ENCODE measurements at places on chromosomes 4 and X. TPM values are rescaled to one million over a fixed set of nuclear protein-coding genes. Genes with fewer than 3 reads are reported as not detected.

DNA sequence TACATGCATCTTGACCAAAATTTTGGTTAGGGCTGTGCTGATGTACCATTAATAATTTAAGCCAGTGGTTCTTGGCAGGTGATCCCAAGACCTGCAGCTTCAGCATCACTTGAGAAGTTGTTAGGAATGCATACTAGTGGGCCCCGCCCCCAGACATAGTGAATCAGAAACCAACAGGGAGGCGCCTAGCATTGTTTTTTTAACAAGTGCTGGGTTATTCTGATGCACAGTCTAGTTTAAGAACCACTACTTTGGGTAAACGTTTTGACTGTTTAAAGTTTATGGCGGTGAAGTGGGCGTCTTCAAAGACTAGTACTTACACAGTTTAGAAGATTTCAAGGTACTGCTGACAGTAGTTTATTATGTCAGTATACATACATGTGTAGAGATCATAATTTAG lies 23.6 kb downstream of the FAM199X start:
- H3K27me3 ChIP-seq, result no peaks in the 10 kb centered on the region
- H3K27ac ChIP-seq, result no peak overlapping the region
- no peak for DNase-seq
- peaks cover 50% of the 10 kb centered on the region for H3K36me3 ChIP-seq
- H3K4me3 ChIP-seq, result no peak overlapping the region
- no peaks in the 10 kb centered on the region for H3K4me1 ChIP-seq

GRCh38 chr4:46852800-46853199 lies 56.2 kb downstream of the COX7B2 start:
- H3K27ac ChIP-seq, result no peak overlapping the region
- H3K36me3 ChIP-seq, result no peaks in the 10 kb centered on the region
- H3K4me1 ChIP-seq, result no peaks in the 10 kb centered on the region
- no peak for DNase-seq

The ITGB1BP2 gene
- 1.4 TPM for total RNA-seq

GRCh38 chr4:15690020-15690809 lies 8.6 kb downstream of the FAM200B start:
- DNase-seq, result no peak
- H3K4me1 ChIP-seq, result no peaks in the 10 kb centered on the region
- no peak overlapping the region for H3K4me3 ChIP-seq

- H3K4me1 ChIP-seq, result peaks cover 3% of the 10 kb centered on the region
- no peaks in the 10 kb centered on the region for H3K27me3 ChIP-seq
- no peak for DNase-seq
Observed at GRCh38 chr4:100165809-100166208, 24.5 kb downstream of the DDIT4L start.

DNA sequence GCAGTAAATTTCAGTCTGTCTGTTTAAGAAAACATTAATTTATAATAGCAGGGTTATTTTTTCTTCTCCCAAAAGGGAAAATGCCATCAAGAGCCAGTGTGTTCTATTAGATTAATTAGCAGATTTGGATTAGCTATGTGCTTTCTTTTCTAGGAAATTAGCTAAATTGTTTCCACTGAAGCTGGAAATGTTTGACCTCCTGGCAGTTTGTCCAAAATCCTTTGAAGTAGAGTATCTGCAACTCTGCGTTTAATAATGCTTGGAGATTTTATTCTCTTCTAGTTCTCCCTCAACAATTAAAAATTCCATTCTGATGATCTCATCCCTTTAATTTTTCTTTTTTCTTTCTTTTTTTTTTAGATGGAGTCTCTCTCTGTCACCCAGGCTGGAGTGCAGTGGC lies 27.1 kb upstream of the HOPX start:
- H3K4me1 ChIP-seq, result no peaks in the 10 kb centered on the region
- H3K4me3 ChIP-seq, result no peak overlapping the region
- no peak overlapping the region for H3K27ac ChIP-seq
- peaks cover 2% of the 10 kb centered on the region for H3K27me3 ChIP-seq

The GRPR gene
- not detected for total RNA-seq

DNA sequence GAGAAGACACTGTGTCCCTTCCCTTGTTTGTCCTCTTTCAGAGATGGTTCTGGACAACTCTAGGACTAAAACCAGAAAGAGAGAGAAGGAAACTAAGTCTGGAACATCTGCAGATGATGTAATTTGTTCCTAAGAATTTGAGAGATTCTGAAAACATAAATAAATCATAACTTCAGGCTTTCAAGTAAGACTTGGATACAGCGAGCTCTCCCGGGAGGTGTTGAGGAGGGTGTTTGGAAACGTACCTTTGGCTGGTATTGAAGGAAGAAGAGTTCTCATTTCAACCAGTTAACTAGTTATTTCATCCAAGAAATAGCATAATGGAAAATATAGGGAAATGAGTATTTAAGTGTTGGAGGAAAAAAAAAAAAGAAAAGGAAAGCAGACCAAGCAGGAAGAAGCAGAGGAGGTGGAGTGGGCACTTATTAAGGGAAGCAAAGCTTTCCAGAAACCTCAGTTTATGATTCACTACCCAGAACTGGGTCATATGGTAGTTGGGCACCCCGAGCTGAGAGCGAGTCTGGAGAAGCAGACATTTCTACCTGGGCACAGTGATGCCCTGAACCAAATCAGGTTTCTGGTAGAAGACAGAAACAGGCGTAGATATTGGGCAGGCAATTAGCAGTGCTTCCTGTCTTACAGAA lies 26.9 kb downstream of the CCNG2 start:
- no peaks in the 10 kb centered on the region for H3K27me3 ChIP-seq
- DNase-seq, result no peak
- no peaks in the 10 kb centered on the region for H3K4me1 ChIP-seq
- H3K36me3 ChIP-seq, result no peaks in the 10 kb centered on the region
- no peak overlapping the region for H3K4me3 ChIP-seq

DNA sequence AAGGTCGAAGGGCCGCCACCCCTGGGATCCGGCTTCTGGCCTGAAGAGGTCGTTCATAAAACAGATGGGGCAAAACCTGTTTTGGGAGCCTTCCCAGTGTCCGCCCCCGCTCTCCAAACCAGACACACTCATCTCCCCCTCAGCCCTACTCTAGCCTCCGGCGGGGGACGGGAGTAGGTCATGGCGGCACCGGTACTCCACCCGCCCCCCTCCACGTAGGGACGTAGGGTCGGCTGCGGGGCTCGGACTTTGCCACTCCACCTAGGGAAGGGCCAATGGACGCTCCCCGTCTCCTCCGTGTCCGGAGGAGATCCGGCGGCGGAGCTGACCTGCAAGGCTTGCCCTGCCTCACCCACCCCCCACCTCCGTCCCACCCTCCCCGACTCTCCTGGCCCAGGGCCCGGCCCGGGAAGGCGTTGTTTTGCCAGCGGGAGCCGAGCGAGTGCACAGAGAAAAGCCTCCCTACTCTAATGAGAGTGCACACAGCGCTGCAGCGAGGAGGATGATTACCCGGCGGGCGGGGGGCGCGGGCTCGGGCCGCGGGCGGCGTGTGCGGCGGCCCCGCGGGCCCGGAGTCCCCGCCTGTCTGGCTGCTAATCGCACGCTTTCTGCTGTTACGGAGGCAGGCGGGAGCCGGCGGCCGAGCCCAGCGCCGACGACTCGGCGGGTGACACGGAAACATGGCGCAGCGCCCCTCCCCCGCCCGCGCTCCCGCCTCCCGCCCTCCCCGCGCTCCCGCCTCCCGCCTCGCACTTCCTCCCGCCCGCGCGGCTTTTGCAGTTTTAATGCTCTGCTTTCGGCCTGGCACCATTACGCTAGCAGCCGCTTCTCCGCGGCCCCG lies 8.3 kb upstream of the BCOR start:
- H3K4me1 ChIP-seq, result peaks cover 36% of the 10 kb centered on the region
- H3K36me3 ChIP-seq, result no peaks in the 10 kb centered on the region
- no peak overlapping the region for H3K27ac ChIP-seq
- no peaks in the 10 kb centered on the region for H3K27me3 ChIP-seq

GRCh38 chrX:65451663-65452062 lies 82.9 kb downstream of the LAS1L start:
- DNase-seq, result peak; percentile 56
- no peaks in the 10 kb centered on the region for H3K4me1 ChIP-seq
- no peak overlapping the region for H3K4me3 ChIP-seq
- no peaks in the 10 kb centered on the region for H3K27me3 ChIP-seq
- no peak overlapping the region for H3K27ac ChIP-seq

The ANOS1 gene
- not detected for total RNA-seq

The SPANXC gene
- not detected for total RNA-seq

GRCh38 chr4:84722720-84723119 lies 139.8 kb downstream of the CDS1 start:
- no peaks in the 10 kb centered on the region for H3K27me3 ChIP-seq
- H3K27ac ChIP-seq, result no peak overlapping the region
- H3K36me3 ChIP-seq, result no peaks in the 10 kb centered on the region
- no peak for DNase-seq

GRCh38 chrX:153903991-153904957 lies at the start of gene AVPR2:
TSS of gene AVPR2 (plus strand) at chrX:153904673. CDS start at chrX:153905146, 473 bp downstream.
- peaks cover 3% of the 10 kb centered on the region for H3K36me3 ChIP-seq
- no peak for DNase-seq
- no peak within 1 kb of the TSS for H3K4me3 ChIP-seq
- peaks cover 45% of the 10 kb centered on the region for H3K4me1 ChIP-seq
- no peaks in the 10 kb centered on the region for H3K27me3 ChIP-seq
- peak within 1 kb of the TSS; percentile 23 for H3K27ac ChIP-seq

- no peak overlapping the region for H3K4me3 ChIP-seq
- H3K36me3 ChIP-seq, result no peaks in the 10 kb centered on the region
- no peak for DNase-seq
- no peak overlapping the region for H3K27ac ChIP-seq
- no peaks in the 10 kb centered on the region for H3K4me1 ChIP-seq
- no peaks in the 10 kb centered on the region for H3K27me3 ChIP-seq
Observed at GRCh38 chr4:41504167-41504818, 33.7 kb upstream of the LIMCH1 start.

DNA sequence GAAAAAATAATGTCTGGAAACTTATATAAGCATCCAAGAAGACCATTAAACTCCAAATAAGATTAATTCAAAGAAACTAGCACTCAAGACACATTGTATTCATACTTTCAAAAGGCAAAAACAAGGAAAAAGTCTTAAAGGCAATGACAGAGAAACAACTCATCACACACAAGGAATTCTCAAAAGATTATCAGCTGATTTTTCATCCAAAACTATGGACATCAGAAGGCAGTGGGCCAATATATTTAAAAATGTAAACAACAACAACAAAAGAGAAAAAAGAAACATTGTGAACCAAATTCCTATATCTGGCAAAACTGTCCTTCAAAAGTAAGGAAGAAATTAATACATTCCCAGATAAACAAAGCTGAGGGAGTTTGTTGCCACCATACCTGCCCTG lies 711.4 kb upstream of the GALNTL6 start:
- DNase-seq, result no peak
- no peak overlapping the region for H3K27ac ChIP-seq
- no peaks in the 10 kb centered on the region for H3K36me3 ChIP-seq
- no peaks in the 10 kb centered on the region for H3K4me1 ChIP-seq
- H3K4me3 ChIP-seq, result no peak overlapping the region
- H3K27me3 ChIP-seq, result no peaks in the 10 kb centered on the region

GRCh38 chrX:16028576-16028975 lies 94.8 kb upstream of the GRPR start:
- H3K36me3 ChIP-seq, result no peaks in the 10 kb centered on the region
- H3K4me3 ChIP-seq, result no peak overlapping the region
- DNase-seq, result no peak

The CCDC110 gene
- total RNA-seq, result not detected

The TAF7L gene
- total RNA-seq, result not detected

The SULT1B1 gene
- 4.4 TPM for total RNA-seq

The LYAR gene
- 14.3 TPM for total RNA-seq

The UCP1 gene
- total RNA-seq, result not detected

DNA sequence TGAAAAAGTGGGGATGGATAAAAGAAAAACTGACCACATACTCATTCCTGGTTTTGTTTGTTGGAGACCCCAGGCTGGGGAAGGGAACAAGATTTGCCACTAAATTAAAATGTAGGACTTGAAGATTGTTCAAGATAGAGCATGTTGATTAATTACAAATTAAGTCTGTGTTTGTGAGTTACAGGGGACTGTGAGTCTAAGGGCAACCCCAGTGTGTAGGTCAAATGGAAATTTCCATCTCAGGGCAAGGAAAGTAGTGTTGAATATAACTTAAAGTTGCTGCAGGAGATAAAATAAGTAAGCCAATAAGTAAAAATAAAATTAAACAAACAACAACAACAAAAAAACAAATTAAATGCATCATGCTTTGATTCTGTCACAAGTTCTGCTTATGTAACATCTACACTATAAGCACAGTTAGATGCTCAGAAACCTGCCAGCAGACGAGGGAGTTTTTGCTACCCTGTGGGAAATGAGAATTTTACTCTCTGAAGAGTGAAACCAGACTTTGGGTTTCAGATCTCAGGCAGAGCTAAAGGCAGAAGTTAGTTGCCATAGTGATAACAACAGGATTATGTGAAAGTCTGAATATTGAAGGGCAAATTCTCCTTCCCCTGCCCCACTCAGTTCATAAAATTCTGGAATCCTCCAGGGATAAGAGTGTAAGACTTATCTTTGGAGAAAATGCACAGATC lies 352.3 kb downstream of the GRXCR1 start:
- H3K27ac ChIP-seq, result no peak overlapping the region
- no peak overlapping the region for H3K4me3 ChIP-seq
- no peaks in the 10 kb centered on the region for H3K27me3 ChIP-seq
- H3K4me1 ChIP-seq, result no peaks in the 10 kb centered on the region

The CCSER1 gene
- total RNA-seq, result 0.20 TPM

DNA sequence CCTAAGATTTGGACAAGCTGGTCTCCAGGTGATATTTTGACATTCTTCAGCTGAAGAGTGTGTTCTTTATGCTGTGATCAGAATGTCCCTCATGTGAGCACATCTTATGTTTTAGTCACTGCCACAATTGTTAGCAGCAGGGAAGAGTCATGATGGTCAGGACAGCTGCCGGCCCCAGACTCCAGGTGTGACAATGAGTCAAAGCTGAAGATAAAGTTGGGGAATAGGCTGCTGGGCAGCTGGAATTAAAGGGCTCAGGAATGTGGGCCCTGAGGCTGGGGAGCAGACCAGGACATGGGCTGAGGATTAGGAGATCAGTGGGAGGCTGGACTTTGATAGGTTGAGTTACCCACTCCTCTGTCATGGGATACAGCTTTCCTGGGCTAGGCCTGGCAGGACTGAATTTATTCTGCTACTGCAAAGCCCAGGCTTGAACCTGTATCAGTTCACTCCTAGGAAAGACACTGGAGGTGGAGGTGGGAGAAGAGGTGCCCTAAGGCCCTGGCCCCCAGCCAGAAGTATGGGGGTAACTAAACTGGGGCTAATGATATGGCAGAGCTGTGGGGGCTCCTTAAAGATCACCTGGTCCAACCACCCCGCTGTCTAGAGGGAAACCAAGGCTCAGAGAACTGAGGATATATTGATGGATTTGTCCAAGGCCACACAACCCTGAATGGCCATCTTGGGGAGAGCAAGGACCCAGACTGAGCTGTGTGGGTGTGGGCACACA lies 119.5 kb downstream of the PJA1 start:
- H3K4me1 ChIP-seq, result no peaks in the 10 kb centered on the region
- DNase-seq, result no peak
- H3K27me3 ChIP-seq, result no peaks in the 10 kb centered on the region
- no peak overlapping the region for H3K27ac ChIP-seq
- no peak overlapping the region for H3K4me3 ChIP-seq

- H3K27ac ChIP-seq, result no peak overlapping the region
- no peak overlapping the region for H3K4me3 ChIP-seq
- no peaks in the 10 kb centered on the region for H3K36me3 ChIP-seq
- no peaks in the 10 kb centered on the region for H3K4me1 ChIP-seq
Observed at GRCh38 chr4:158169931-158170690, 2.7 kb downstream of the GASK1B start.

GRCh38 chr4:149785696-149786431 lies 29.8 kb downstream of the IQCM start:
- no peak overlapping the region for H3K4me3 ChIP-seq
- H3K36me3 ChIP-seq, result no peaks in the 10 kb centered on the region
- no peak for DNase-seq

- DNase-seq, result no peak
- no peaks in the 10 kb centered on the region for H3K4me1 ChIP-seq
- H3K36me3 ChIP-seq, result no peaks in the 10 kb centered on the region
- H3K27ac ChIP-seq, result no peak overlapping the region
Observed at GRCh38 chr4:84150177-84150576, 348.9 kb downstream of the NKX6-1 start.

All from CD4-positive, CD25-positive, alpha-beta regulatory T cell (primary cell).